Renal cortical epithelial cell (primary cell): ENCODE measurements at places on chromosomes 4 and X.
A peak's percentile ranks its signal among the peaks of the same experiment; 100 is the strongest.

- peak; percentile 64 for DNase-seq
These were observed 254.4 kb downstream of the NPFFR2 start for GRCh38 chr4:72286185-72286584.

- DNase-seq, result no peak
These were observed 11.7 kb upstream of the CLDN34 start for GRCh38 chrX:9955506-9955905.

DNA sequence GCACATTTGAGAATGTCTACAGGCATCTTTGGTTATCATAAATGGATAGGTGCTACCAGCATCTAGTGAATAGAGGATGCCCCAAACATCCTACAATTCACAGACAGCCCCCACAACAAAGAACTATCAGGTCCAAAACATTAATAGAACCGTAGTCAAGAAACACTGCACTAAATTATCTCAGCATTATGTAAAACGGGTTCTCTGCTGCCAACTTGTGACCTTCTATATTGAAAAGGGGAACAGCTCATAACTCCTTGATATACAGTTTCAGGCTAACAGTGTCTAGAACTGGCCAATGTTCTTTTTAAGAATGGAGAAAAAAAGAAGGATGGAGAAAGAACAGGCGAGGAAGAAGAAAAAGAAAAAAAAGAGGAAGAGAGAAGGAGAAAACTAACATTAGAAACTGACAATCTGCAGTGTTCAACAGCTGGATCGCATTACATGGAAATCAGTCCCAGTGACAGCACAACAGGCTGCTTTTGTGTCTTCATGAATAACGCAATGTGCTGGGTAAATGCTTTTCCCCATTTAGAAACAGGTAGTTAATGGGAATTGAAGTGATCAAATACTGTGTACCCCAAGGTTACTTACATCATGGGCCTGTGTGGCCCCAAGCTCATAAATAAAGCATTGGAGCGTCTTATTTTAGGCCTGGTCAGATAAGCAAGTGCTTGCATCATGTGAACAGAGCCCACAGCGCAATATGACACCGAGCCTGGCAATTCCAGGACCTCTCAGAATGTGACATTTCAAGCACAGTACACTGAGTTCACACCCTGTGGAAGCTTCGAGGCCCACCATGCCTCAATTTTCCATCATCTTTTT is 339.5 kb downstream of the DHX15 start:
- no peak for DNase-seq

- peak; percentile 31 for DNase-seq
These were observed 88.4 kb downstream of the LRP2BP start for GRCh38 chr4:185307136-185307950.

DNA sequence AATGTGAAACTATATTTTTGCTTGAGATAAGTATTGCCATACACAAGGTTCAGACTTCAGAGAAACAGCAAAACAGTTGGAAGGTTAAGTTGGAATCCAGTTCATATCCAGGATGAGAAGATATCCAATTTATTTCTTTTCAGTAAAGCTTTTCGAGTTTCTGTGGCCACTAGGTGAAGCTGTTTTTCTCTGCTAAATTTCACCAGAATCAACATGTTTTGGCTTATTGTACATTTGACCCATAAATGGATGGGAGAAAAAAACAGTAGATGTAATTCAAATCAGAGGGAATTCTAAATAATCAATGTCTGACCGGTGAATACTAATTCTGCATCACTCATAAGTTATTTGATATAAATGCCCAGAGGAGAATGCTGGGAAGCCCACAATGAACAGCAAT is 9.1 kb upstream of the METTL14 start:
- no peak for DNase-seq
